ENCODE measurements at places on chromosomes 5 and 9.

DNA sequence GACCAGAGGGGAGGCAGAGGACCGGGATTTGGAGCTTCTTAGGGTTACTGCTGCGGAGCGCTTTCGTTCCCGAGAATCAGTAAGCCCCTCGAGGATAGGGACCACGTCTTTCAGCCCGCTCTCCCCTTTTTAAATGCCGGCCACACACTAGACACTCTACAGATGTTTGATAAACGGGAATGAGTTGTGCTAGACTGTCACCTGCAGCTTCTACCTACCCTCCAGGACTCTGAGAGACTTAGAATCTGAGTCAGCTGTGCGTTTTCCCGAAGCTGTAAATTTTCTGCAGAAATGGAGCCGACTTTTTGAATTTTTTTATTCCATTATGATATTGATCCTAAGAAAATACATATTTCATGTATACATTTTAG is 670 bp downstream of the CCDC171 start:
- DNase-seq = no peak

DNA sequence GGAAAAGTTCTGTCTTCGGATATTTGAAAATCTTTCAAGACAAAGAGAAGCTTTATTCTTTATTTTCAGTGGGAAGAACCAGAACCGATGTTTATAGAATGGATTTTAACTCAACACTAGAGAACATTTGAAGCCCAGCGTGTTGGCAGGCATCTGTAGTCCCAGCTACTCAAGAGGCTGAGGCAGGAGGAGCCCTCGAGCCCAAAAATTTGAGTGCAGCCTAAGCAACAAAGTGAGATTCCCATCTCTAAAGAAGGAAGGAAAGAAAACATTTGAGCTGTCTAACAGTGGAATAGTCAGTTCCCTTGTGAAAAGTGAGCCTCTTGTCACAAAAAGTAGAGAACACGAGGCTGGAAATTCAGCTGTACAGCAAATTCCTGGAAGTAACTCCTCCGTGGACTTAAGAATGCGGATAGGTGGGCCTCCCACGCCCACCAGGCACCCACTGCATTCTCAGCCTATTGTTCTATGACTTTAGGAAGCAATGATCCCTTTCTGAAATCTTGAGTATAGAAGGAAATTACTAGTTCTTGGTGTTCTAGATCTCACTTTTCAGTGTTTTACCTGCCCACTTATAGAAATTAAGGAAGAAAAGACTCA is 2.3 kb upstream of the PTPDC1 start:
- DNase-seq = no peak

DNA sequence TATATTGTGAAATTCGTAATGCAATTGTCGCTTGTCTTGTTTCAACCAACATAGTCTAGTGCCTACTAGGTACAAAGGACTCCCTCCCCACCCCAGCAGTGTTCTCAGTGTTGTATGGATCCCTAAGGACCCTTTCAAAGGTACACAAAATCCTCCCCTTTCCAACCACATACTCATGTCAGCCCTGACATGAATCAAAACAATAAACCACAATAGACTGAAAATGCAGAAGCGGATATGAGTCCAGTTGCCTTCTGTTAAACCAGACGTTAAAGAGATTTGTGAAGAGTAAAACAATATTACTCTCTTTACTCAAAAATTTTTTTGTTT is 82.4 kb upstream of the IFNK start:
- no peak for DNase-seq

DNA sequence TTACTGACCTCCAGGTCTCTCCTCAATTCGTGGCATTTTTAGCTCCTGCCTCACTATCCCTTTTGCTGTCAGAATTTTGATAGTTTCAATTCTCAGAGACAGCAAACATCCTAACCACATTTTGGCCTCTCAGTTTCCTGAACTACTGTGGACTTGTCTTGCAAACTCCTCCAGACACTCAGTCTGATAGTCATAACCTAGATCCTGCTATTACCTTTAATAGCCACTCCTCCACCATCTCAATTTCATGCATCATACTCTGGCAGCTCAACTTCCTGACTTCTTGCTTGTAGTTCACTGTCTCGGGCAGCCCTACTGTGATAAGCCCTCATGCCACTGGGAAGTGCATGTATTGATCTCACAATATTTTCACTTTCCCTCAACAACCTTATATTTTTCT is 481.8 kb upstream of the CDH18 start:
- no peak for DNase-seq

DNA sequence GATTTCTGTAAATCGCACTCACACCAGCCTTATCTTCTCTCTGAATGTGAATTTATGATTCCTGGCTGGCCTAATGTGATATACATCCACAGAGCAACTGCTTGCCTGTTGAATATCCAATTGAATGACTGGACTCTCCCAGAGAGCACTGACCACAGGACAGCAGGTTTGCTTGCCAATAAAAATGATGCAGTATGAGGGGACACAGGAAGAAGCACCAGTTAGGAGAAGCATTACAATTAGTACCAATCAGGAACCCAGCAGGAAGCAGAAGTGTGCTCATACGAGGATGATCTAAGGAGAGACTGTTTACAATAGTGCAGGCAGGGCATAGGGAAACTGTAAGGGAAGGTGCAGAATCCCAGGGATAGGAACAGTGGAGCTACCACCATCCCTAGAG is 127.2 kb upstream of the ZNF366 start:
- no peak for DNase-seq

DNA sequence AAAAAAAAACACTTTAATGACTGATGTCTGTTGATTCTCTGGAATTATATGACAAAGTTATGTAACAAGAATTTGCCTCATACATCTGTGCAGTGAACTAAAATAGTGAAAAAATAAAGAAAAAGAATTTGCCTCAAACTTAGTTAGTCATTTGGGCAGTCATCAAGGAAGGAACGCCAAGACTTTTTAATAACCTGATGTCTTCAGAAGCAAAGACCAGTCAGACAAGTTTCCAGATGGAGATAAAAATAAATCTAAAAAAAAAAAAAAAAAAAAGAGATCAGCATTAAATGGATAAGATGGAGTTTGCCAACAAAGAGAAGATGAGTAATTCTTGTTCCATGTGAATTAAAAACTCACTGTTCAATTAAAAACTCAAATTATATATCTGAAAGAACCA is 52.3 kb upstream of the JMY start:
- no peak for DNase-seq

Measured in midbrain (tissue), 1 donor.